ENCODE measurements at places on chromosomes 1 and 21.

GRCh38 chr1:56897150-56898004 is 42.8 kb downstream of the C8A start:
- DNase-seq: no peak

DNA sequence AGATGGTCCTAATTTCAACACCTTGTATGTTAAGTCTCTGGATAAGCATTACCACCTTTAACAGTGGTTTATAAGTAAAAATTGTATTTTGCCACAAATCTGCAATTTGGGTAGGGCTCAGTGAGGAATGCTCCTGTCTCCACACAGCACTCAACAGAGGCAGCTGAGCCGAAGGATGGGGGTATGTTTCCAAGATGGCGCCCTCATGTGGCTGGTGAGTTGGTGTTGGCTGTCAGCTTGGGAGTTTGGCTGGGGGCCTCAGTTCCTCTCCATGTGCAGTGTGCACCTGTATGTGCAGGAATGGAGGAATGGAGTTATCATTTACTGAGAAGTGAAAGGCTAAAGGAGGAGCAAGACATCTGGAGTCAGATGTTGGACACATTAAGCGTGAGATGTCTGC is 136.8 kb downstream of the GABPA start:
- no peak for DNase-seq

GRCh38 chr1:12798911-12799310 is 7.7 kb downstream of the PRAMEF1 start:
- DNase-seq: no peak

DNA sequence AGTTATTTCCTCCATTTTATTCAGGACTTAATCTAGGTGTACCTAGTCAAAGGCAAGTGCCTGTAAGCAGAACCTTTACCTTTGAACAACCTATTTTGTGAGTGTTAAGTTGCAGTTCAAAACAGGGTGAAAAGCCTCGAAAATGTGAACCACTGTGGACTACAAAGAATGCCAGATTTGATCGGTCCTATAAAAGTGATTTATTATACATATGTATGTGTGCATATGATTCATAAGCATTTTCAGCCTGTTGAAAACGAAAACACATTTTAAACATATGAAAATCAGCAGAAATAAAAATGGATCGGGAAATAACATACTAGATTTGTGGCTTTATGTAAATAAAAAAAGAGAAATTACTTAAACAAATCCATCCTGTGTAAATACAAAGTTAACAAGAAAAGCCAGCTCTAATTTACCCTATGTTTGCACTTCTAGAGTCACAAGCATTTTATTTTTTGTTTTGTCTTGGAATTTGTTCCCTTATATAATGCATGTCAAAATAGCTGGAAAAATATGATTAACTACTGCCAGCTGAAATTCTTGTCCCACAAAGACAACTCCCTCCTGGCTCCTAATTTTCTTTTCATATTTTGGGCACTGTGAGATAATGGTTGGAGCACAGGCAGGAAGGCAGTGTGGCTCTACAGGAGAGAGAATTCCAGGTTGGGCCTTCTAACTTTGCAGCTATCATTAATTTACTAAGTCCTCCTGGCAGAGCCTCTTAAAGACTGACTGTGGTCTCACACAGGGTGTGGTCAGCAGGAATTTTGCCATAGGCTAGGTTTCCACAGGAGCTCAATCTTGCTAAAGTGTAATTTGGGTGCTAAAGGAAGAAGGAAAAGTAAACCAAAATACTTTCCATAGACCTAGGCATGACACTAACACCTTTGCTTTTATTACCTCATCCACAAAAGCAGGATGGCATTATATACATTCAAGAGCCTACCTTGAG is 70.2 kb upstream of the CDC42BPA start:
- no peak for DNase-seq

DNA sequence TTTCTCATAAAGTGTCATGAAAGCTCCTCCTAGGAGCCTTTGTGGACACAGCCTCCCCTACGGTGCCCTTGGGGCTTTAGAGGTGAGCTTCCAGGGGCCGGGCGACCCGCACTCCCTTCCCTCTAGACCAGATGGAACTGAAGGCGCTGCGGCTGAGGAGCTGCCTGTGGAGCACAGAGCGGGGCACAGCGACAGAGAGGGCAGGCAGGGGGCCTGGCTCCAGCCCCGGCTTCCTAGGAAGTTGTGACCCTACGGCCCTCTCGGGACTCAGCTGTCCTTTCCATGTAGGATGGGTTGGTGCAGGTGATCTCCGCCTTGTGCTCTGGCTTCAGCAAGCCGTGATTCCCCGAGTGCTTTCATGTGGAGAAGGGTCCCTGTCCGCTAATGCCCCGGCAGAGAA is 23.6 kb upstream of the NEK2 start:
- DNase-seq: no peak

- no peak for DNase-seq
Observed at GRCh38 chr1:67020304-67020703, 33.6 kb downstream of the SLC35D1 start.

- DNase-seq: no peak
Observed at GRCh38 chr21:42229676-42230075, 10.7 kb downstream of the ABCG1 start.

DNA sequence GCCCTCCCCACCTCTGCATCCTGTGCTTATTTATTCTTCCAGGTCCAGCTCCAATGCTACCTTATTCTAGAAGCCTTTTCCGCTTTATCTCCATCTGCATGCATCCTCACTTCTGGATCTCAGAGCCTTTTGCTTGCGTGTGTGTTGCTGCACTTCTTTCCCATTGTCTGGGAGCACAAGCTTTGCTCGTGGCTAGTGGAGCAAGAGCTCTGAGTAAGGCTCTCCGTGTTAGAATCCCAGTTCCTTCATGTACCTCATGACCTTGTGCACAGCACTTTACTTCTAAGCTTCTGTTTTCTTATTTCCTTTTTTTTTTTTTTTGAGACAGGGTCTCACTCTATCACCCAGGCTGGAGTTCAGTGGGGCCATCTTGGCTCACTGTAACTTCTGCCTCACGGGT is 140.0 kb upstream of the POU3F1 start:
- no peak for DNase-seq

DNA sequence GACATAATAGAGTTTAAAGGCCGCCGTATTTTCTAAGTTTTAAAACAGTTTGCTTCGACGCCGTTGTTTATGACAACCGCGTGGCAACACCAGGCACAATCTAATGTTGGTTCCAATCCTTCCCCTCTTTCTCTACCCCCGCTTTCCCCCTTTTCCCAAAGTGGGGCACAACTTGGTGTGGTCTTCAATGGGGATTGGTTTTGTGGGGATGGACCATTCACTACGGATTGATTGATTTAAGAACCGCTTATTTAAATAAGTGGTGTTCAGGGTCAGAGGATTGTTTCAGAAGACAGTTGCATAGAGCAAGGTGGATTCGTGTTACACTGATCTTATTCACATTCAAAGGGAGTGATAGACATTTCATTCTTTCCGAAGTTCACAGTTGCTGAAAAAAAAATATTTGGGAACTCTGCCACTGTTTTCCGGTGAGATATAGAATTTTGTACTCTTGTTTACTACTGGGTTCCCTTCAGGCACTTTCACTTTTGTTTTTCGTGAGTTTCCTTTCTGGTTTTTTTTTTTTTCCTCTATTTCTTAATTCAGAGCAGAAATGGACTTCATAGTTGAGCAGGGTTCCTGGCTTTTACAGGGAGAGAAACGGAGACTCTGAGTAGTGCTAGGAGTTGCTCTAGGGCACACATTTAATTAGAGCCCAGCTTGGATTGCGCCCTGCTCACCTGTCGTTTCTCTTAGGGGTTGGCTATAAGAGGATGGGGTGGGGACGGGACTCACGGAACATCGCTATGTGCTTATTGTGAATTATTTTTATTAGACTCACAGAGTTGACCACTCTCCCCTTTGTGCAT is 79.6 kb upstream of the AK4 start:
- DNase-seq: no peak

GRCh38 chr1:21931171-21932093 is 5.7 kb downstream of the HSPG2 start:
- DNase-seq: no peak
